ENCODE measurements at places on chromosomes 5 and 9. TPM values are rescaled to one million over a fixed set of nuclear protein-coding genes. Genes with fewer than 3 reads are reported as not detected.

Gene ARL14EPL
- not detected for total RNA-seq

Gene CBY3
- not detected for total RNA-seq

Gene SLCO6A1
- total RNA-seq = not detected

Gene HBEGF
- total RNA-seq = 67.9 TPM

DNA sequence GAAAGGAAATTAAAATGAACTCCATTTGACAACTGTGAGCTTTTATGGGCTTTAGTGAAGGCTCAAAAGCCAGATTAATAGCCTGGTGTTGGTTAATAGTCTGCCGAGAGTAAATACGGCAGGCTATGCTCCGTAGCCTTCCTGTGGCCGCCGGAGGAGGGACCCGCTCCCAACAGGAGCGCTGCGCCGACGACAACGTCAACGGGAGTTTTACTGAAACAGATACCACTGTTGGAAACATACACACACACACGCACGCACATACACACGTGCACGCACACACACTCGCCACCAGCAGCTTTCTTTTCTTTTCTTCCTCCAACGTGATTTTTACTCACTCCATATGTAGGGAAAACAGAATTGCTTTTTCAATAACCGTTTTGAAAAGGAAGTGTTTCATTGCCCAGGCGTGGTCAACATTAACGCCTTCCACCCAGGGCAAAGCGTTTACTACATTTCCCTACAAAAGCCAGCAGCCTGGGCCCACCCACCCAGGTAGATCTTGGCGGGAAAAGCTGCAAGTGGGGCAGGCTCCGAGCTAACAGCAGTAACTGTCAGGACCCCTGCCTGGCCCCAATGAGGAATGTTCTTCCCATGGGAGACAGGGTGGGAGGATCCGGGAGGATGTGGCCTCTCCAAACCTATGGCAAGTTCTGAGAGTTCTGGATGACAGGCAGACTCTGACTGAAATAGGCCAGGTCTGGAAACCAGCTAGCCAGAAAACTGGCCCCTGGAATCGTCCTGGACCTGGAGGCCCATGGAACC is 72.3 kb downstream of the PAX5 start:
- H3K27ac ChIP-seq = no peak overlapping the region
- no peaks in the 10 kb centered on the region for H3K36me3 ChIP-seq
- no peak for DNase-seq
- H3K4me3 ChIP-seq = no peak overlapping the region

GRCh38 chr5:32612134-32612888 is 27.0 kb downstream of the SUB1 start:
- H3K27me3 ChIP-seq = no peaks in the 10 kb centered on the region
- peaks cover 25% of the 10 kb centered on the region for H3K36me3 ChIP-seq
- H3K4me3 ChIP-seq = no peak overlapping the region
- H3K27ac ChIP-seq = no peak overlapping the region
